ENCODE measurements at places on chromosomes 5 and 9.

DNA sequence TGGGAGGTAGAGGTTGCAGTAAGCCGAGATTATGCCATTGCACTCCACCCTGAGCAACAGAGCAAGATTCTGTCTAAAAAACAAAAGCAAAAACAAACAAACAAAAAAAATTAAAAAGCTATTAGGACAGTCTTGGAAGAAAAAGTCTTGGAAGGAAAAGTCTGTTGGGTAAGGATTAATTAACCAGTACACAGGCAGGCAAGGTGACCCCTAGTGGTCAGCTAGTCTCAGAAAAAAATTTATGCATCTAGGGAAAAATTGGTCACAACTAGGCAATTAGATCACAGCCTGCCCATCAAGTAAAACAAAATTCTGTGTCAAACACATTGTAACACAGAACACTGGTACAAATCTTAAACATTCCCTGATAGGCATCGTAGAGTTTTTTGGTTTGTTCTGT lies 6.7 kb upstream of the ANKRD18B start:
- DNase-seq = no peak

DNA sequence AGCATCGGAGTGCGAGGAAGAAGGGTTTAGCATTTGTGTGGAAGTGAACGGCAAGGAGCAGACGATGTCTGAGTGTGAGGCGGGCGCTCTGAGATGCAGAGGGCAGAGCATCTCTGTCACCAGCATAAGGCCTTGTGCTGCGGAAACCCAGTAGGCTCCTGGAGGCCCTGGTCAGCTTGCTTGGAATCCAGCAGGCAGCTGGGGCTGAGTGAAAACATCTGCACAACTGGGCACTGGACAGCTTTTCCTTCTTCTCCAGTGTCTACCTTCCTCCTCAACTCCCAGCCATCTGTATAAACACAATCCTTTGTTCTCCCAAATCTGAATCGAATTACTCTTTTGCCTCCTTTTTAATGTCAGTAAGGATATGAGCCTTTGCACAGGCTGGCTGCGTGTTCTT lies 72.1 kb downstream of the C7 start:
- no peak for DNase-seq

DNA sequence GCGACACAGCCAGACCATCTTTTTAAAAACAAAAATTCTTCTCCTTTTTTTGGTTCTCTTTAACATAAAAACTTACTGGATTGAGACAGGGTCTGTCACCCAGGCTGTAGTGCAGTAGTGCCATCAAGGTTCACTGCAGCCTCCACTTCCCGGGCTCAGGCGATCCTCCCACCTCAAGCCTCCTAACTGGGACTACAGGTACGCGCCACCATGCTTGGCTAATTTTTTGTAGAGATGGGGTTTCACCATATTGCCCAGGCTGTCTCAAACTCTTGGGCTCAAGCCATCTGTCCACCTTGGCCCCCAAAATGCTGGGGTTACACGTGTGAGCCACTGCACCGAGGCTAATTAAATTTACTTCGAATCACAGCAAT lies 13.8 kb downstream of the HNRNPK start:
- no peak for DNase-seq

- DNase-seq = no peak
Measured at GRCh38 chr5:60651872-60652620, 47.9 kb downstream of the DEPDC1B start.

- DNase-seq = no peak
Measured at GRCh38 chr5:16459451-16459850, 6.1 kb downstream of the ZNF622 start.
